ENCODE measurements at places on chromosomes 16 and 17.

DNA sequence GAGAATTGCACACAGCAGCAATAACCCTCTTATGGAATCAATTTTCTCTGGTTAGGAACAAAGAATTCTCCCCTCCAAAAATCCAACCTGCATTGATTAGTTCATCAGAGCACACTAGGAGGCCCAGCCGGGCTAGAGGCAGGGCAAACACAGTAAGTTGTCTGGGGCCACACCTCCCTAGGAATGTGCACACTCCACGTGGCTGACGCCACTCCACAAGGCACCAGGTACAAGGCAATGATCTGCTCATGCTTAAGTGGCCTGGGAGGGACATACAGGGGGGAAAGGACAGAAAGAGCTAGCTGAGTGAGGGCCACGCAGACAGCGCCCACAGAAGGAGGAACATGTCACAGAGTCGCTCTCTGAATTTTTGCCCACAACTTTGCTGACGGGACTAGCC lies 107.6 kb downstream of the SLC39A11 start:
- DNase-seq, result no peak

- no peak for DNase-seq
These were observed 42.0 kb upstream of the ETV4 start for GRCh38 chr17:43588121-43588520.

DNA sequence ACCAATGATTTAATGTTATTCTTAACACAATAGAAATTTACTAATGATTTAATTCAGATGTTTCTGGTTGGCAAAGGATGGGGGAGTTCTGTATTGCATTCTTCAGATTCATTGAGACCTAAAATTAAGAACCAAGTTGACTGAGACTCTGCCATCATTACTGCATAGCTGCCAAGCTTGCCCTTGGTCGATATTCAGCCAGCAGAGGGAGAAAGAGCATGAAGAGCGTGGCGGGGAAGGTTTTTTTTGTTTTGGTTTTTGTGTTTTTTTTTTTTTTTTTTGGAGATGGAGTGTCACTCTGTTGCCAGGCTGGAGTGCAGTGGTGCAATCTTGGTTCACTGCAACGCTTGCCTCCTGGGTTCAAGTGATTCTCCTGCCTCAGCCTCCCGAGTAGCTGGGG lies 659.4 kb upstream of the EEF2KMT start:
- no peak for DNase-seq

DNA sequence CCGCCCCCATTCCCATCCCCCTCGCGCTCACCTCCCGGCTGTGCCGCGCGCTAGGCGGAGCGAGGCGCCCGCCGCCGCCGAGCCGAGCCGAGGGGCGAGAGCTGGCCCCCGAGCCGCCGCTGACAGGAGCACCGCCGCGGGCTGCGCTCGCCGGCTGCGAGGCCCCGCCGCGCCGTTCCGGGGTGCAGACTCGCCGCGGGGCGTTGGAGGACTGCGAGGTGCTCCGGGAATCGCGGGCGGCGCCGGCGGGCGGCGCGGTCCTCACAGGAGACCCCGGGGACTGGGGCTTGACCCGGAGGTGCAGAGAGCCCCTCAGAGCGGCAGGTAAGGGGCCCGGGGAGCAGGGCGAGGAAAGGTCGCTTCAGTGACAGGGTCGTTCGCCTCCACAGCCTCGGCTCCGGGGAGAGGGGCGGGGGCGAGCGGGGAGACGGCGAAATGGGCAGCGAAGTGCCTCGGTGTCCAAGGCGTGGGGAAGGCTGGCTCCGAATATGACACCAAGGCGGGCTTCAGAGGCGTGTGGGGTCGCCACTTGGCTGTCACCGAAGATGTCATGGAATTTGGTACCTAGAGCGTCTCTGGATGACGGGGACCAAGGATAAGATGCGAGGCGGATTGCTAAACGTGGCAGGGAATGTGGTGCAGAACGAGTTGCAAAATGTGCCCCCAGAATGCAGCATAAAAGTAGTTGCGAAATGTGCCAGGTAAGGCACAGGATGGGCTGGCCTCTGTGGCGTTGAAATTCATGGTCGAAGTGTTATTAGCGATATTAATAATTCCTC lies 580 bp downstream of the TANC2 start:
- peak; percentile 27 for DNase-seq

DNA sequence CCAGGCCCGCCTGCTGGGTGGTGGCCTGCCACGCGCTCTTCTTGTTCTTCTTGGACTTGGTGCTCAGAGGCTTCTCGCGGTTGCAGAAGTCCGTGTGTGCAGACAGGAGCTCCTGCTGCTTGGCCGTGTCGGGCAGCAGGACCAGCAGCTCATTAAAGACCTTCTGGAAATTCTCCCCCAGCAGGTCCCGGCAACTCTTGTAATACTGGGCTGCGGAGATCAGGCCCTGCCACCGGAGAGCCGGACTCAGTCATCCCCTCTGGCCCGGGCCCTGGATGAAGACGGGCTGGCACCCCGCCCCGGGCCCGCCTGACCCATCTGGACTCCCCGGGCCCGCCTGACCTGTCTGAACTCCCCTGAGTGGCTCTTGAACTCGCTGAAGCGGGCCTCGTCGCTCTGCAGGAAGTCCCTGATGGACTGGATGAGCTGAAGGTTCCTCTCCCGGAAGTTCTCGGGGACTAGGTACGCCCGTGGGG lies 8.6 kb downstream of the SYNGR3 start:
- DNase-seq, result no peak

GRCh38 chr17:17021194-17021863 lies 20.9 kb upstream of the MPRIP start:
- DNase-seq, result no peak

DNA sequence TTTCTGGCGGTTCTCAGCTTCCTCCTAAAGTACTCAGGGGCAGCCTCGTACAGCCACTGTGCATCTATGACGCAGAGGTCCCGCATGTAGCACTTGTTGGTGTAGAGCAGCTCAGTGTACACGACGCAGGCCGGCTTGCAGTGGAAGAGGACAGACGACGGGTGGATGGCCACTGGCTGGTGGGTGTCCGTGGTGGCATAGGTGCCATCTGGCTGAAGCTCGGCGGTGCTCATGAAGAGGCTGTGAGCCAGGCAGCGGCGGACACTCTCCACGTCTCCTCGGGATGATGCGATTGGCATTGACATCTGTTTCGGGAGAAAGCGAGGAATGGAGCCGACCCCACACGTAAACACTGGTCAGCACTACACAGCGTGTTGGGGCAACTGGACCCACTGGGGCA lies 5.3 kb upstream of the C1QBP start:
- no peak for DNase-seq

DNA sequence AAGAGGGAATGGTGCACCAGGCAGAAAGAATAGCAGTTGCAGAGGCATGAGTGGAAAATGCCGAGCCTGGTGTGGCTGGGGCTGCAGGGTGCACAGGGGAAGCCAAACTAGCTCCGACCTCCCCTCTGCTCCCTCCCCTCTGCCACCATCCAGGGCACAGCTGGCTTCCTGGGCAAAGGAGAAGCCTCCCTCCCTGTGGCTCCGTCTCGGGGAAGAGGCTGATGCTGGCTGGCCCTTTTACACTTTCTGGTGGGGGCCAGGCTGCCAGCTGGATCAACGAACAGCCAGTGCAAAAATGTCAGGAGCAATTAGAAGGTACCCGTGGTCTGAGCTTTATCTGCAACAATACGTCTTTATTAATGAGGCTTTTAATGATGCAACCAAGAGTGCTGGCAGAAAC lies 37.1 kb upstream of the KCNJ12 start:
- DNase-seq, result no peak

DNA sequence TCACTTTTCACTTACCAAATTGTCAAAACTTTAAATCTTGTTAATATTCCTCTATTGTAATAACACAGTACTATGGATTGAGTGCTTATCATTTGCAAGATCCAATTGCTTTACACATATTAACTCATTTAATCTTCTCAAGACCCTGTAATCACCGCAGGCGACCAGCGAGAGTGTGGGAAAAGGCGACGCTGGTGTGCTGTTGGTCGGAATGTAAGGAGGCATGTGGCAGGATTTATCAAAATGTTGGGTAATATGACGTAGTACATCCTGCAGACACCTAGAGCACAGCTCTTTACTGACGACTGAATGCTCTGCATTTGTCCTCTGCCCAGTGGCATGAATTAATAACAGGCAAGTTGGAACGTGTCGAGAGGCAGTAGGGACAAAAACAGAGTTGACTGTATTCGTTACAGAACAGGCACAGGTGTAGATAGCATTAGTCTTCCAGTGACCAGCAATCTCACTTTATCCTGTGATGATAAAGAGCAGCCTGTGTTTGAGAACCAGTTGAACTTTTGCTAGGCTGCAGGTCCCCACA lies 80.3 kb downstream of the TNRC6C start:
- DNase-seq, result no peak

- DNase-seq, result no peak
These were observed 494.1 kb downstream of the CDH11 start for GRCh38 chr16:64627781-64628180.

- DNase-seq, result no peak
These were observed 84.4 kb downstream of the VMP1 start for GRCh38 chr17:59791603-59792457.

DNA sequence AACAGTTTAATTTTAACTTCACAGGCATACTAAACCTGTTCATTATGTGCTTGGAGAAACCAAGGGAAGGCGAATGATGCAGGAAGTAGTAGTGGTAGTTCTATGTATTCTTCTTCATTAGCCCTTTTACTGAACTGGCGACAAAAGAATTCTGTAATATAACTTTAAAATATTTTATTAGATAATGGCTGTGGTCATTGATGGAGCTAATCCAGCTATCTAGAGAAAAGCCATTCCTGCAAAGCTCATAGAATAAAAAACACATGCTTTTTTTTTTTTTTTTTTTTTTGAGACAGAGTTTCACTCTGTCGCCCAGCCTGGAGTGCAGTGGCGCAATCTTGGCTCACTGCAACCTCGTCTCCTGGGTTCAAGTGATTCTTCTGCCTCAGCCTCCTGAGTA lies 23.5 kb downstream of the TANC2 start:
- DNase-seq, result no peak

- DNase-seq, result no peak
These were observed 1.3 kb downstream of the PFN1 start for GRCh38 chr17:4947010-4947410.

DNA sequence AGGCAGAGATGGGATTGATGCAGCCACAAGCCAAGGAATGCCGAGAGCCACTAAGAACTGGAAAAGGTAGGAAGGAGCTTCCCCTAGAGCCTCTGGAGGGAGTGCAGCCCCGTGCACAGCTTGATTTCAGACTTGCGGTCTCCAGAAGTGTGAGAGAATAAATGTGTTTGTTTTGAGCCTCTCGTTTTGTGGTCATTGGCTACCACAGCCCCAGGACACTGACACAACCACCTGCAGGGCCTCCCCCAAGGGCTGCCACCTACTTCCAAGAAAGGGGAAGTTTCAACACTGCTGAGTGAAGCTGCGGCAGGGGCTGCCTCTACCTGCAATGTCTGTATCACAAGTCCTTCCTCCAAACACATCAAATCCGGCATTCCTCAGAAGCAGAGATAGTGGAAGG lies 346.9 kb downstream of the C16orf95 start:
- DNase-seq, result no peak

- DNase-seq, result peak; percentile 71
These were observed at the start of the genes ARSG and SLC16A6 for GRCh38 chr17:68290955-68291835. Gene ARSG, plus strand, starts transcription at chr17:68291495. Its CDS starts 15,999 bp downstream, at chr17:68307494. Gene SLC16A6, minus strand, starts transcription at chr17:68291127. Its CDS starts 12,807 bp downstream, at chr17:68278320.

DNA sequence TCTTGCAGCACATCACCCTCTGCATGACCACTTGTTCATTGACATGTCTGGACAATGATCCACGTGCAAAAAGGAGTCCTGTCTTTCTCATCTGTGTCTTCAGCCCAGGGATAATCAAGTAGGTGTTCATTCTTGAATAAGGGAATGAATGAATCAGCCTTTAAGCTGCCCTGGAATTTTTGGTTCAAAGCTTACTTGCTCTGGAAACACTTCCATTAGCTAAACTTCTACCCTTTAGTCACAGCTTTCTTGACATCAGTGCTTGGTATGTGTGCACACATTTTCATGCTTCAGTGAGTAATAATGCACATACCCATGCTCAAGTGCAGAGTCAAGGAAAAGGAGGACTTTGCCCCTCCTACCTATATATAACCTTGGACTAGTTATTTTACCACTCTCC lies 103.0 kb upstream of the CDH13 start:
- no peak for DNase-seq

GRCh38 chr17:3983606-3984484 lies 19.6 kb upstream of the ATP2A3 start:
- DNase-seq, result no peak

- DNase-seq, result no peak
These were observed 28.6 kb downstream of the WSCD1 start for GRCh38 chr17:6098823-6099180.

DNA sequence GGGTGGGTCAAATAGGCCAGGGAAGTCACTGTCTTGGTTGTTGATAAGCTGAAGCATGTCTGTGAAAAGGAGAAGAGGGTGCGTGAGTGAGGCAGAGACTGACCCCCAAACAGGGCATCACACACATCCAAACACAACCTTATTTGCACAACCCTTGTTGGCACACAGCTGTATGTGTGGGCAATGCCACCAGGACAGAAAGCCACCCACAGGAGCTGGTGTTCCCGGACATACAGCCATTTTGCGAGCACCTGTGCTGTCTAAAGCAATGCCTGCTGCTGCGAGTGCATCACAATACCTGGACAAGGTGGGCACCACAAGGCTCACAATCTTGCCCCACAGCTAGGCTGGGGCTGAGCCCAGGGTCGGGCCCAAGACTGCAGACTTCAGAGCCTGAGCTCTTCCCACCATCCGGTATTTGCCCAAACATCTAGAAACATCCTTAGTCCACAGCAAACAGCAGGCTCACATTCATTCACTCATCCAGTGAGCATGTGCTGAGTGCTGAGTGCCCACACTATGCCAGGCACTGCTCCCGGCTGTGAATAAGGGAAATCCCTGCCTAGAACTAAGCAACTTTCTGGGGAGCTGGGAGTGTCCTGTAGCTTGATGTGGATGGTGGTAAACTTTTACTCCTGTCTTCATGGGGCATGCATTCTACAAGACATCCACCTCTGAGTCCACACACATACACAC lies 16.2 kb downstream of the SREBF1 start:
- DNase-seq, result no peak

DNA sequence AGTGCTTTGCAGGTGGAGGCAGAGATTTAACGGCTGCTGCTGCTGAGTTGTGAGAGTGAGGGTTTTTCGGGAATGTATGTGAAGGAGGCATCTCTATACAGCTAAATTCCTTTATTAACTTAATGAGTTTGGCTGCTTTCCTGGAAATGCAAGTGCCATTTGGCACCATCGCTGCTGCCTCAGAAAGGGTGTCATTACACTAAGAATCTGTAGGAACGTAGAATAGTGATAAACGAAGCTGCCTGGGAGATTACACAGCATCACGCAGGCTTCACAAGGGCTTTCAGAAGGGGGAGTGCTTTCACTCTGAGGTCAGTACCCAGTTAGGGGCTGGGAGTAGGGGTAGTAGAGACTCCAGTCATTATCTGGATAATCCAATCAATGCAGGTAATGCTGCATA lies 14.1 kb upstream of the NLRP1 start:
- no peak for DNase-seq

DNA sequence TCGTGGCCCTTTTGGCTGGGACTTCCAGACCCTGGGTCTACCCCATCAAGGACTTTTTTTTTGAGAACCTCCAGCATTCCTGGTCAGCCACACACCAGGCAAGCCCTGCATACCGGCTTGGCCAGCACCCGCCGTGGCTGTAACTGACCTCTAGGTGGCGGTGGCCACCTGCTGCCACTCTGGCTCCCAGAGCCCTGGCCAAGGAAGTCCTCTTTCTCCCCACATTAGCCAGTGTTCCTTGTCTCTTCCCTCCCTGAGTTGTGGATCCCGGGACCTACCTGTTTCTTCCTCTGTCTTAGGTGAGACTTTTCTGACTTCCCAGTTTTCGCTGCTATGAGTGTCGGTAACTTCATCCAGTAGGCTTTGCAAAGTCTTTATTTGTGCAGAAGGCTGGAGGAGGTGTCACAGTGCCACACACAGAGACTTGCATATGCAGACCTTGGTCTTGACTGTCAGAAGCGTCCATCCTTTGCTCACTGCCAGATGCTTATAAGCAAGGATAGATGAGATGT lies 348.3 kb downstream of the CPPED1 start:
- DNase-seq, result no peak

- DNase-seq, result no peak
These were observed 6.6 kb upstream of the TEKT3 start for GRCh38 chr17:15348021-15348420.

Measured in stimulated activated CD8-positive, alpha-beta memory T cell treated with anti-CD3 and anti-CD28 coated beads, Interleukin-15, amount 100 ng/mL, for 4 hours (primary cell).